ENCODE measurements at places on chromosomes 4 and X.

DNA sequence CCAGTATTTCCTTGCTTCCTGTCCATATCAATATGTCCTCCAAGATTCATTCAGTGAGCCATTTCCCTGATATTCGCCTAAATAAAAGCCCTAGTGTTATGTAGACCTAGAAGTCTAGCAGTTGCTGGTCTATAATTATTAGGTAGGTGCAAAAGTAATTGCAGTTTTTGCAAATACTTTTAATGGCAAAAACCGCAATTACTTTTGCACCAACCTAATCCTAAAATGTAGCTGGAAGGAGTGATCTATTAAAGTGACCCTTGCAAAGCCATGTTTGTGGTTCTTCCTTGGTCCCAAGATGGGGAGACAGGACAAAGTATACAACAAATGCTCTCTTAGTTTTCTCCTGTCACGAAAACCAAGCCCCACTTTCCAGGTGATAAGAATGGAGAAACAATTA is 193.0 kb downstream of the IDS start:
- no peak for DNase-seq

DNA sequence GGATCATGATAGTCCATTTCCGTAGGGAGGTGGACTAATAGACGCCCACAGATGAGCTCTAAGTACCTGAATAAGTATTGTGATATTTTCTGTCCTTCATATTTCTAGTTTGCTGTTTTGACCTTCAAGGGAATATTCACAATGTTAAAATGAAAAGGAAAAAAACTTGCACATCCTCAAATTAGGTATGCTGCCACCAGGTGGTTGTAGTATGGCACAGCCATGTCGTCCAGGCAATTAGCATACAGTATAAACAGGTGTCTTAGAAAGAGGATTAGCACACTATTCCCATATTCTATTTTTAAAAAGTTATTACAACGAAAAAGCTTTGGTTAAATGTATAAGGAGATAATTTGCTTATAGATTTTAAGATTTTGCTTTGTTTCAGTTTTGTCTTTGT is 802.0 kb downstream of the RPA4 start:
- DNase-seq = no peak

DNA sequence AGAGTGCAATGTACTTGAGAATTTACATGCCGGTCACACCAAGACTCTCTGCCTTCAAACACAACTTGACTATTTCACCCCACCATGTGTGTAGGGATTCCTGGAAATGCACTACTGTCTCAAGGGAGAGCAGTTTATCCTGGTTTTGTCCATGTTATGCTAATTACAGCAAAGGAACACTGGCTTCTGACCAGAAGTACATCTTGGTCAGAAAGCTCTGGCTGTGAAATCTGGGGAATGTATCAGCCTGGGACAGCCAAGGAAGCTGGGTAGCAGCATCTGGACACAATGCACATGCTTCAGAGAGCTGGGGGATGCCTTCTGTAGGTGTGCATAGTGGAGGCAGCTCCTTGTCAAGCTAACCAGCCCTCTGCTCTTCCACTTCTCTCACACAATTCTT is 1432.6 kb upstream of the TENM3 start:
- no peak for DNase-seq

DNA sequence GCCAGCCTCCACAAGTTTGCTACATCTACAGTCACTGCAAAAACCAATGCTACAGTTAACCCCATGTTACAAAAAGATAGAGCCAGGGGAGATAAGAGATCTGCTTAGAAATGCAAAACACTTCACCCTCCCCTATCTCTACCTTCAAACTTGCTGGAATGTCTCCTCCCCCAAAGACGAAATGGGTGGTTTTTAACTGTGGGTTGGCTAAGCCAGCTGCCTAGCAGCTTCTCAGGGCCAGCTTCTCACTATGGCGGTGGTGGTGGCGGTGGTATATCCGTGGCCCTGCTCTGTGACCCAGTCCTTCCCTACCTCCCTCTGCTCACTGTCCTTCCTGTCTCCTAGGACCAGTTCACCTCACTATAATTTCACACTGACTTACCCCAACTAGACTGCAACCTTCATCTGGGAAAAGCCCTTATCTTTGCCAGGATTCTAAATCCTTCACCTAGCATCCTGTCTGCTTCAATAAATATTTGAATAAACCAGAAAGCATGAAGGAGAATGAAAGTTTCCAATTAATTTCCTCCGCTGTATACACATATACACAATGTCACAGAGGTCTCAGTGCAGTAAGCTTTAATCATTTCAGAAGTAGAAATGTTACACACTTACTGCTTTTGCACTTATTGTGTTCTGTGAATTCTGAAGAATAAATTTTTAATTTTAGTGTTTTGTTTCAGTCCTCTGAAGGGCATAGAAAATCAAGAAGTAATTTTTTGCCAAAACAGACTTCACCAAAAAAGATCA is 46.3 kb downstream of the SH3KBP1 start:
- DNase-seq = peak; percentile 12

DNA sequence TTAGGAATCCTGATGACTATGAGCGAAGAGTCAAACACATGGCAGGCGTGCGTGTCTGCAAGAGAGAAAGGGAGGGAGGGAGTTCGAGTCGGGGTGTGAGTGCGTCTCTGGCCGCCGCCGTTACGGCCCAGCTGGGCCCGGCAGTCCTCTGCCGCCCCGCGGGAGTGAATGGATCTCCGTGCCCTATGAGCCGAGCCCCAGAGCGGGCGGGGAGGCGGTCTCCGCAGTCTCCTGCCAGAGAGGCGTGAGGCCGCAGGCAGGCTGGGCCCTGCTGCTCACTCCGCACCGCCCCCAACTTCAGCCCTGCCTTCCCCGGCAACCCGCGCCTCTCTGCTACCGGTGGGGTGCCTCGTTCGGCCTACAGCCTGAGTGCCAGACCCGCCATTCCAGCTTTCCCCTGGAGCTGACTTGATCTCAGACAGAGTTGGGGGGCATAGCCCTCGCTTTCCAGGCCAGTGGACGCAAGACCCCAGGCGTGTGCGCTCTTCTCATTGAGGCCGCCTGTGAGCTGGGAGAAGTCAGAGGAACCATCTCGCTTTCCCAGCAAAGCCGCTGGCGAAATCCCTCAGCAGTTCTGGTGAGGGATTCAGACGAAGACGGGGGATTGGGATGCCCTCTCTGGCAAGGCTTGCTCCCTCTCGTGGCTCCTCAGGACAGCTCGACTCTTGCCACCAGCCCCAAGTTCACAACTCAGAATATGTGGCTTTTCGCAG is 1.4 kb downstream of the SLC16A2 start:
- DNase-seq = no peak

GRCh38 chr4:113537203-113537602 is 224.3 kb downstream of the CAMK2D start:
- no peak for DNase-seq

DNA sequence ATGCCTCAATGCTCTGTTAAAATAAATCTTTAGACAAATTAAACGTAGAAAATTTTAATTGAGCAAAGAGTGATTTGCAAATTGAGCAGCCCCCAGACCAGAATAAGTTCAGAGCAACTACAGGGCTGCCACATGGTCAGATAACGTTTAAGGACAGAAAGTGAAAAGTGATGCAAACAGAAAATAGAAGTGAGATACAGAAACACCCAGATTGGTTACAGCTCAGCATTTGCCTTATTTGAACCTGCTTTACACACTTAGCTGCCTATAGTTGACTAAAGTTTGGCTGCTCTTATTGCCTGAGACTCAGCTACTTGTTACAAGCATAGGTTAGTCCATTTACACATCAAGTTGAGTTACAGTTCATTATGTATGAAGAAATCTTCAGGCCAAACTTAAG is 1800.8 kb upstream of the PCDH10 start:
- DNase-seq = no peak

DNA sequence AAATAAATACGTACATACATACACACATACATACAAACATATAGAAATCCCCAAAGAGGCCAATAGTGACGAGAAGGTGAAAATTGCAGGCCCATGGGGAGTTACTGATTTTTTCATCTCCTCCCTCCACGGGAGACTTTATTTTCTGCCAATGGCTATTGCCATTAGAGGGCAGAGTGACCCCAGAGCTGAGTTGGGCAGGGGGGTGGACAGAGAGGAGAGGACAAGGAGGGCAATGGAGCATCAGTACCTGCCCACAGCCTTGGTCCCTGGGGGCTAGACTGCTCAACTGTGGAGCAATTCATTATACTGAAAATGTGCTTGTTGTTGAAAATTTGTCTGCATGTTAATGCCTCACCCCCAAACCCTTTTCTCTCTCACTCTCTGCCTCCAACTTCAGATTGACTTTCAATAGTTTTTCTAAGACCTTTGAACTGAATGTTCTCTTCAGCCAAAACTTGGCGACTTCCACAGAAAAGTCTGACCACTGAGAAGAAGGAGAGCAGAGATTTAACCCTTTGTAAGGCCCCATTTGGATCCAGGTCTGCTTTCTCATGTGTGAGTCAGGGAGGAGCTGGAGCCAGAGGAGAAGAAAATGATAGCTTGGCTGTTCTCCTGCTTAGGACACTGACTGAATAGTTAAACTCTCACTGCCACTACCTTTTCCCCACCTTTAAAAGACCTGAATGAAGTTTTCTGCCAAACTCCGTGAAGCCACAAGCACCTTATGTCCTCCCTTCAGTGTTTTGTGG is 180.7 kb downstream of the AR start:
- DNase-seq = no peak

- no peak for DNase-seq
Measured at GRCh38 chr4:53156896-53157295, 209.0 kb downstream of the SCFD2 start.

- DNase-seq = no peak
Measured at GRCh38 chrX:39985071-39985470, 112.7 kb downstream of the BCOR start.

DNA sequence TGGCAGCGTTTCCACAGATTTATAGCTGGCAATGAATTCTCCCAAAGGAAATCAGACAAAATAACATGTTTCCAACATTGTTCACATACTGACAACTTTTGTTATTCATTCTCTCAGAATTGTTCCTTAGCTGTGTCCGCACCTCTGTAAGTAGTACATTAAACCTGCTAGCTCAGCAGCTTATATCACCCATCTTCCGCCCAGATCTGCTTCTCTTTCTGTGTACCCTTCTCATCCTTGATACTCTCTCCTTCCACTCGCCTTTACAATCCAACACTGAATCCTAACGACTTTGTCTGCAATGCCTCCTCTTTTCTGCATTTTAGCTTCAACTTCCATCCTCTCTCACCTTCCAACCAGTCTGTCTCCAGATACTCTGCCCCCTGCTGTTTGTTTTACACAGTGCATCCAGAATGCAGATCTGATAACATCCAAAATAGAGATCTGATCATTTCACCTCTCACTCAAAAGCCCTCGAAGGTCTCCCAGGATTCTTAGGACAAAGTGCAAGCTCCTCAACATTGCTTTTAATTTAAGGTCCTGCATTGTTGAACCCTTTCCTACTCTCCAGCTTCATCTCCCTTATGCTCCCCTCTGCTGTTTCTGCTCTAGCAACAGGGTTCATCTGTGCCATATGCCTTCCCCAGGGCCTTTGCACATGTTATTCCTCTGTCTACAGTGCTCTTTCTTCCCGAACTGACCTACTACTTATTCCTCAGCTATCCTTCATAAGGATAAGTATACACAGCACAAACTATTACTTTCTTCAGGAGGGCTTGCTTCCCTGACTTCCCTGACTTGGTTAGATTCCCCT is 67.3 kb upstream of the VBP1 start:
- peak; percentile 4 for DNase-seq

GRCh38 chr4:41305476-41305875 is 48.7 kb downstream of the UCHL1 start:
- no peak for DNase-seq

DNA sequence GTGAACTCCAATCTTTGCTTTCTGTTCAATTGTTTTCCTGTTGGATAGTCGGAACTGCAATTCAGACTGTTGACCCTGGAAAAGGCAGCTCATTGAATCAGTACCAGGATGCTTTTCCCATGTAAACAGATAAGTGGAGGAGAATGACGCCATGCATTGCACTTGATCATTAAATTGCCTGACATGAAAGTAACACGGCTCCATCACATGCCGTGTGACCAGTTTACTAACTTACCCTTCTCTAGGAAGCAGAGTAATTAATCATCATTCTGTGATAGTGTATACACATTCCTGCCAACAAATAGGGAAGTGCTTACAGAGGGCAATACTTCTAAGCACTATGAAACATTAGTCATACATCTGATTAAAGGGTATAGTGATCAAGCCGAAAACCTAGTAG is 101.4 kb downstream of the PPARGC1A start:
- DNase-seq = no peak

DNA sequence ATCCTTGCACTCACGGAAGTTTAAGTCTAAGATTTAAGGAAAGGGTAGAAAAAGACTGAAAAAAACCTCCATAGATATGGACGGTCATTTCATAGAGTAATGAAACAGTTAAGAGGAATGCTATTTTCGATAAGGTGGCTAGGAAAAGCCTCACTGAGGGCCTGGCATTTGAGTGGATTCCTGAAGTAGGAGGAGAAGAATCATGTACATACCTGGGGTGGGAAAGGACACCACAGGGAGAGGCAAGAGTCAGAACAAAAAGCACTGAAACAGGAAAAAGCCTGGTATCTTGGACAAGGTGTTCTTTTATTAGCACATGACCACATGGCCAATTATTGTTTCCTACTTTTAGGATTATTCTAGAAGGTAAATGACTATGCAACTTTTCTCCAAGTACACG is 547.2 kb upstream of the DIPK2B start:
- DNase-seq = no peak

DNA sequence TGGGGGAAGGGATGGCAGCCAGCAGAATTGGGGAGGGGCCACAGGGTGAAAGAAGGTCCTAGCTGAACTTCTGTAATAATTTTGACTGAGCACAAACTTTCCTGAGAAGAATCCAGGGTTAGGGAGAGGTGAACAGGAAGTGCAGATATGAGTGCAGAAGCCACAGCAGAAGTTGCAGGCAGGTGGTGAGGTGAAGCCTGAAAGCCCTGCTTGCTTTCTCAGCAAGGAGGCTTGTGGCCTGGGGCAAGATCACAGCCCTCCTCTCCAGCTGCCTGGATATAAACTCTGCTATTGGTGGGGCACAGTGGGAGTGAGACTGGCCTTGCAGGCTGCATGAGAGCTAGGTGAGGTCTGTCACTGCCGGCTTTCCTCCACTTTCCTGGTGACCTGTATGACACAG is 44.1 kb upstream of the UPRT start:
- no peak for DNase-seq

DNA sequence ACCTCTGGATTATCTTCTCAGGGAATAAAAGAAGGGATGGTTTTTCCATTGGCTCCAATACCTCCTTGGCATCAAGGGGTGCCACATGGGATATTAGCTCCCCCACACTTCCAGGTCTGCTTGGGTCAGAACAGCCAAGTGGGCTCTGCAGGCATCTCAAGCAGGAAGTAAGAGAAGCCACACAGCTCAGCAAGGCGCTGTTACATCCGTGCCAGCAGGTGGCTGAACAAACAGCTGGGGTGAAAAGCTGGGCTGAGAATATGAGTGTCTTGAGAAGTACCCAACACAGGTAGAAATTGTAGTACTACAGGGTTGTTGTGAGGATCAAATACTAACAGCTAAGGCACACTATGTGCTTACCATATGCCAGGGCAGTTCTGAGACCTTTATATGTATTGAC is 76.7 kb upstream of the TMEM150C start:
- DNase-seq = no peak

- DNase-seq = no peak
Measured at GRCh38 chrX:54992911-54993622, 921 bp downstream of the PFKFB1 start.

Measured in T follicular helper cell (primary cell).